NCI-H1930 (cell line): ENCODE measurements at places on chromosomes 1 and 21.

DNA sequence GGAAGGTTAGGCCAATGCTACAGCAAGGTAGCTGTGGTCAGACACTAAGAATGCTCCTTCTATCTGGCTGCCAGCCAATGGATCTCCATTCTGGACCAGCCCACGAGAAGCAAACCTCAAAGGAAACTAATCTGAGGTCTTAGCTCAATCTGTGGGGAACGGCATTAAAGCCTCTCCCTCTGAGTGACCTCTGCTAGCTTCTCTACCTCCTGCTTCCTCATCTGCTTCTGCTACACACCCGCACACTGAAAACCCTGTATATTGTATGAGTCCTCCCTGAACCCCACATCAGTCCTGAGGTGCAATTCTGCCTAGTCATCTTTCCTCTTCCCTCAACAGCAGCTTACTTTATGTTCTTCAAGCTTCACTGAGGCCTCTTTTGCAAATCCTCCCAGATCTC lies 6.9 kb upstream of the GALE start:
- no peak for DNase-seq

DNA sequence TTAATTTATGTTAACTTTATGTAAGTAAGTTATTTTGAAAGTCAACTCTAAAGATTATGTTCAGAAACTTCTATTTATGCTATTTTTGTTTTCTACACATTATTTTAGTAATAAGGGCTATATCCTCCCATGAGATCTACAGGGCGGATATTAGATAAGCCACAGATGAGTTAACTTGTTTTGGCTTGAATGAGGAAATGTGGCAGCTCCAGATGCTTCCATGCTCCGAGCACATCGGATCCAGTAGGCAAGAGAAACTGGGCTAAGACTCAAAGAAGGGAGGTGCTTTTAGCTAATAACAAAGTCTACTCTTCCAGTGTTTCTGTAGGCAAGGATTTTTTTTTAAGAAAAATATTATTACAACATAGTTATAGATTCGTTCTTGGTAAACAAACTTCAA lies 20.0 kb upstream of the LAMC1 start:
- no peak for DNase-seq

GRCh38 chr1:69911301-69911801 lies 294.0 kb downstream of the LRRC40 start:
- DNase-seq: no peak

DNA sequence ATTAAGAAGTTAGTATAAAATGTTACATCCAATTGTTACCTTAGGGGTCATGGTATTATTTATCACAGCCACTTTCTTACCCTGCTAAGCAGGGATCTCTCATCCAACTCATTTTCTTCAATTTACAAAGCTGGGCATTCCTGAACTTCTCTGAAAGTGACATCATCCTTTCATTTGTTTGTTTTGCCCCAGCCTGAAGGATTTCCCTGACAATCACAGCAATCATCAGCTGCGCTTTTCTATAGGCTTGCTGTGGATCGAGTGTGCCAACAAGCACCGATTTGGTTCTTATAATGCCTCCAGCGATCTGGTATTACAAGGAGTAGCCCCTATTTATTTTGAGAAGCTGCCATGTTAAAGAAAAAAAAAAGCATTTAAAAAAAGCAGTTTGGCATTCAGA lies 240.2 kb downstream of the USH2A start:
- DNase-seq: no peak

DNA sequence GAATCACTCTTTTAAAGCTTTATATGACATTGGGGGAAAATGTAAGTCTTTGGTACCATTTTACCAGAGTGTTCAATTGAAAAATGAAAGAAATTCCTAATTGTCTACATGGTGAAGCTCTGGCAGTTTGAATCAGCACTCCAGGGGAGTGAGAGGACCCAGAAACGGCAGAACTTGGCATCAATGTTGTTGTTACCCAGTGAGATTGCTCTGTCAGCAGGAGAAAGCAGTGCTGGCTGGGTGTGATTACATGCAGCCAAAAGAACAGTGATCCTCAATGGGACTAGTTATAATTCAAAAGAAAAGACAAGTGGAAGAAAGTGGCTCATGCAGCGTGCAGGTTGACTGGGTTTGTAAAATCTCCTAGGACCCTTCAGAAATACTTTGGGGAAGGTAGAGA lies 206.4 kb downstream of the PTPRC start:
- DNase-seq: no peak

GRCh38 chr1:246383791-246384190 lies 123.3 kb downstream of the SMYD3 start:
- DNase-seq: no peak

DNA sequence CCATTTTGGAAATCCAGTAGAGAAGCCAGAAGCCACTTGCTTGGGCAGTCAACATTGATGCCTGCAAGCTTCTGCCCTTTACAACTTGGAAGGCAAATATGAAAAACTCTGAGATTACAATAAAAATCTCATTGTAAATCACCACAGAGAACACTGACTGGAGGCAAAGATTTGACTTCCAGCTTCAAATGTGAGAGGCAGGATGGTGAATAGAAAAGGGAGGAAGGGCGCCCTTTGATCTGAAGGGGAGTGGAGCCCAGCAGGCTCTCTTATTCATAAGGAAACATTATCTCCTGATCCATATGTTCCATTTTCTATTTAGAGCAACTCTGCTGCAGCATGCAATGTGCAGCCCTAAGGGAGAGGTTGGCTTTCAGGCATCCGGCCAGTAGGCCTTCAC lies 348.3 kb downstream of the AJAP1 start:
- DNase-seq: no peak

- DNase-seq: no peak
These were observed 162.1 kb downstream of the GLUL start for GRCh38 chr1:182229451-182229850.

GRCh38 chr1:145757420-145757819 lies 38.1 kb downstream of the CD160 start:
- DNase-seq: no peak

DNA sequence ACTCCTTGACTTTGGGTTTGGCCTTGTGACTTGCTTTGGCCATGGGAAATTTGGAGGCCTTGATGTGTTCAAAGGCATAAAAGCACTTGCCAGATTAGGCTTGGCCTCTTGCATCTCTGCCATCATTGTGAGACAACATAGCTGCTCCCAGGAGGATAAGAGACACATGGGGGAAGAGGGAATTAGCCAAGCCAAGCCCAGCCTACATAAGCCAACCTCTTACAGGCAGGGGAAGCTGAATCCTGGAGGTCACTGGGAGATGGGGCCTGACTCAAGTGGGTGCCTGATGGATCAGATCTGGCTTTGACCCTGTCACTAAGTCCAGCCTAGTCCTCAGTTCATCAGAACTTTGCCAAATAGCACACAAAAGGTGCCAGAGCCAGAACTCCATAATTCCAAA lies 37.6 kb upstream of the HMGB4 start:
- DNase-seq: no peak

GRCh38 chr1:206969090-206969489 lies 1.2 kb downstream of the FCAMR start:
- no peak for DNase-seq

GRCh38 chr1:96080925-96081324 lies 640.7 kb upstream of the PTBP2 start:
- no peak for DNase-seq

DNA sequence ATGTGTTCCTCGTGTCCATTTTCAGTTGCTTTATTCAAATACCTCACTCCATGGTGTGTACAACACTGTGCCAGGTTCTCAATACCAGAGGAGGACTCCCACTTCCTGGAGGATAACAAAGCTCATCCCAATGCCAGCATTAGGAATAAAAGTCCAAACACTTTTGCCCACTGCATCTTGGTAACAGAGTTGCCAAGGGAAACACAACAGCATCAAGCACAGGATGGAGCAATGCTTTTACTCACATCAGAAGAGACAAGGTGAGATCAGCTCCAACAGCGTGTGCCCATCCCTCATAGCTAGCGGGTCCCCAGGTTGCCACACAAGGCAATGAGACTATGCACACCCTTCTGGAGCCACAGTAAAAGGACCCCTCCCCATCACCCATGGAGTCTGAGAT lies 2.9 kb downstream of the KRTAP20-4 start:
- no peak for DNase-seq

GRCh38 chr1:228515200-228515834 lies 28.1 kb downstream of the RNF187 start:
- no peak for DNase-seq

DNA sequence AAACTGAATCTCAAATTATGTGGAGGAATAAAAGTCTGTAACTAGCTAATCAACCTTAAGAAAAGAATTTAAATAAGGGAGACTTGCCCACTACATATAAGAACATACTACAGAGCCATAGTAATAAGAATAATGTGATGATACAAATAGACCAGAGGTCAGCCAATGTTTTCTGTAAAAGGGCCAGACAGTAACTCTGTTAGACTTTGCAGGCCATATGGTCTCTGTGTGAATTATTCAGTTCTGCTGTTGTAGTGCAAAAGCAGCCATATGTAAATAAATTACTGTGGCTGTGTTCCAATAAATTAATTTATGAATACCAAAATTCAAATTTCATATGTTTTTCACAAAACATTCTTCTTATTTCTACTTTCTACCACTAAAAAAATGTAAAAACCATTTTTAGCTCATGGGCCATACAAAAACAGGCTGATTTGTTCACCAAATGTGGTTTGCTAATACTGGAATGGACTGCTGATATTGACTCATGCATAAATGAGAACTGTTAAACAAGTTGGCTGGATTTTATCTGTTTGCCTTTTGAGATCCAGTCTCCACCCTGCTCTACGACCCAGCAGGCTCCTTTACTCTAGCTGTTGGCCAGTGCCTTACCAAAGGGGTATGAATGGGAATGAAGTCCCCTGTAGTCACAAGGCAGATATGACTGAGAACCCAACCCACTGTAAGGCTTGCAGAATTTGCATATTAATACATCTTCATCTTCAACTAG lies 98.2 kb upstream of the ZNHIT6 start:
- no peak for DNase-seq

- DNase-seq: no peak
These were observed 348.6 kb upstream of the ADGRL4 start for GRCh38 chr1:79355090-79355489.

- DNase-seq: no peak
These were observed 9.5 kb upstream of the FGR start for GRCh38 chr1:27644369-27645070.

DNA sequence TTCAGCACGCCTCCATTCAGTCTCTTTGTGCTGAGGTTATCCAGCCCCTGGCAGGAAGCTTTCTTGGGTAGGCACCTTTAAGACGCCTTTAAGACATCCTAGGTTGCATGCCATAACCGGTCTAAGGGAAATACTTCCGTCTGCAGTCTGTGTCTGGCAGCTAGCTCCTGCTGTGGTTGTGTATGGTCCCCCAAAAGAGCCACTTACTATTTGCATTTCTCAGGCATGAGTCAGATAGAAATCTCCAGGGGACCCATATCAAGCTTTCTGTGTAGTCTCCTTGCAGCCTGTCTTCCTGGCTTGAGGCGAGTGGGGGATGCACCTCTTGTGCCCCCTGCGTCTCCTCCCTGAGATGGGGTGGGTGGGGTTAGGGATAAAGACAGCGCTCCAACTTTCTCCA lies 10.0 kb upstream of the RYR2 start:
- DNase-seq: no peak

DNA sequence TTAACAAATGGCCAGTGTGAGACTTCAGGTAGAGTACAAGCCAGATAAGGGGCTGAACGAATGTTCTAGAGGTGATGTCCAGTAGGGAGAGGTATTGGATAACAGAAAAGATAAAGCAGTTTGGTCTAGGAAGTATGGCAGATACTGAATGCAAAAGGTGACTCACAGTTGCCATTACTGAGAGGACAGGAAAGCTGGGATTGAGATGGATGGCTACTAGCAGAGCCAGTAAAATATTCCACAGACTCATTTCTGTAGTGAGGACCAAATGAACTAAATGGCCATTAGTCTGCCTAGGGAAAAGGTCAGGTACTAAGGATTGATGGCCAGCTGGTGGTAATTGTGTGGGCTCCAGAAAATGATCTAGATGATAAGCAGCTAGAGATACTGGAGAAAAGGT lies 11.5 kb downstream of the MACO1 start:
- no peak for DNase-seq

DNA sequence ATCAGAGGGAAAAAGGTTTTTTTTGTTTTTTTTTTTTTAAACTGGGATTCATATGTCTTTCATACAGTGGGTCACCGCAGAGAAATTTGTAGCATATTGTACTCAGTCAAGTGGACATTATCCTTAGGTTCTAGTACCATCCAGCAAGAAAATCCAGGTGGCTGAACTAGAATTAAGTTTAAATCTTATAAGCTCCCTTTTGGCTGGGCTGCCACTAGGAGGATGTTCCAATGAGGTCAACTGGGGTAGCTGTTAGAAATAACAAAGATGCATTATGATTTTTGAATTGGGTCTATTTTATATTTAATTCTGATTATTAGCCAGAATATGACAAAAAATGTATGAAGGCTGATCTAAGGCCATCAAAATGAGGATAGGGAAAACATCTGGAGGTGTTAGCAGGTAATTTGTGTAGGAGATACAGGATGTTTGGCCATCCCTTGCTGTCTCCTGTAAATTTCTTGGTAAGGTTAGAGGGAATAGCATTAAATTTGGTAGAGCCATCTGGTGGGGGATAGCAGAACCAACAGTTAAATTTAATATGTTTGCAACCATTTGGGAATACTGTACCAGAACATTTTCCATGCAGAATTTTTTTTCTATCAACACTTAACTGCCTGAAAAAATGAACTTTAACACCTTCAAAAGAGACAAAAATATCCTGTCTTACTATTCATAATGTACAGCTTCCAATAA lies 568.5 kb upstream of the B3GALT2 start:
- DNase-seq: no peak

GRCh38 chr1:28986306-28986910 lies 72.0 kb downstream of the EPB41 start:
- DNase-seq: no peak

GRCh38 chr1:35555601-35556477 lies 1.4 kb downstream of the KIAA0319L start:
- DNase-seq: no peak

DNA sequence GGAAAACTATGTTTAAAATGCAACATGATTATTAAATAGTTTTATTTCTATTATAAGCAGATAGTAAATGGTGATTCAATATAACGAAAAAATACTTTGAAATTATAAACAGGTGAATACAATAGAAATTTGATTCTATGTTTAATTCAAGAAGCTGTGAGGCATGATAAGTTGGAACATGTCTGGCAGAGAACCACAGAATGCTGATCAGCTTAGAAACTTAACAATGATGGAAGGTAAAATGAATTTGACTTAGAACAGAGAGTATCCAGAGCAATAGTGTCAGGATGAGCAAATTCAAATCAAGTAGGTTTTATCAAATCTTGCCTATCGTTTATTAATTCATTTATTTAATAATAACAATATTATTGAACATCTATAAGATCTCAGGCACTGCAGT lies 83.4 kb upstream of the ADGRL4 start:
- DNase-seq: no peak

DNA sequence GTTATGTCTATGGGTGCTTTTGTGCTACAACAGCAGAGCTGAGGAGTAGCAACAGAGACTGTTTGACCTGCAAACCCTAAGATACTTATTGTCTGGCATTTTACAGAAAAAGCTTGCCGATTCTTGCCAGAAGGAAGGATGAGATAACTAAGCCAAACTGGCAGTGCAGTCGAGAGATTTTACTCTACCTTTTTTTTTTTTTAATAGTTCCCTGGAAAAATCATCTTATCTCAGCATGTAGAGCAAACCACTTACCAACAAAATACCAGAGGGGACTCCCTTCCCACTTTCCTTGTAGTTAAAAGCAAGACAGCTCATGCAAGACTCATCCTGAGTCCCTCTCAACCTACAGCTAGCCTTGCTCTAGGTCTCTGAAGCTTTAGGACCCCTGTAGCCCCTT lies 132.9 kb downstream of the SYT2 start:
- DNase-seq: no peak
